ENCODE measurements at places on chromosomes 5 and 9.

DNA sequence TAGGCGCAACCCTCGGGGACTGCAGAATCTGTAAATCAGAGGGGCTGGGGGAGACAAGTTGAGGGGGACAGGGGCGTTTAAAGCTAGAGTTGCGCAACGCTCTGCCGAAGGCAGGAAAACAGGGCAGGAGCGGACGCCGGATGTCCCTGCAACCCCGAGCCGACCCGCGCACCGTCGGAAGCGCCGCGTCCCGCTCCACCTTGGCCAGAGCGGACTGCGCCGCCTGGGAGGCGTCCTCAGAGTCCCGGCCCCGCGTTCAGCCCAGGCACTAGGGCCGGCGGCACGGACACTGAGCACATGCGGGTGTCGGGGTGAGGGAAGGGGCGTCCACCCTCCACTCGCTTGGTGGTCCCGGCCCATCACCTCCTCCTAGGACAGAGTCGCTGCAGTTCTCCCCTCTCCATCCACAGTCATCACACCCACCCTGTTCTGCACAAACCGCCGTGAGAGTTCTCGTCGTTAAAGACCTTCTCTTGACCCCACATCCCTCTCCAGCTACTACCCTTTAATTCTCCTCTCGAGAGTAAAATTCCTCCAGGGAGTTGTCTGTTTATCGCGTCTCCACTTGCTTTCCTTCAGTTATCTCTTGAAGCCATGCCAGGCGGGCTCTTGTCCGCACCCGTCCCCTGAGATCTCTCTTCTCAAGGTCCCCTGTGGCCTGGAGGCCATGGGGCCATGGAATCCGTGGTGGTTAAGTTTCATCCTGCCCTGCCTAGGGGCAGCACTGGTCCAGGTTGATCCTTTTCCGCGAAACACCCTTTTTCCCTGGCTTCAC is 796 bp upstream of the PDLIM7 start:
- DNase-seq = no peak

GRCh38 chr5:178651046-178651810 is 24.4 kb upstream of the CLK4 start:
- no peak for DNase-seq

DNA sequence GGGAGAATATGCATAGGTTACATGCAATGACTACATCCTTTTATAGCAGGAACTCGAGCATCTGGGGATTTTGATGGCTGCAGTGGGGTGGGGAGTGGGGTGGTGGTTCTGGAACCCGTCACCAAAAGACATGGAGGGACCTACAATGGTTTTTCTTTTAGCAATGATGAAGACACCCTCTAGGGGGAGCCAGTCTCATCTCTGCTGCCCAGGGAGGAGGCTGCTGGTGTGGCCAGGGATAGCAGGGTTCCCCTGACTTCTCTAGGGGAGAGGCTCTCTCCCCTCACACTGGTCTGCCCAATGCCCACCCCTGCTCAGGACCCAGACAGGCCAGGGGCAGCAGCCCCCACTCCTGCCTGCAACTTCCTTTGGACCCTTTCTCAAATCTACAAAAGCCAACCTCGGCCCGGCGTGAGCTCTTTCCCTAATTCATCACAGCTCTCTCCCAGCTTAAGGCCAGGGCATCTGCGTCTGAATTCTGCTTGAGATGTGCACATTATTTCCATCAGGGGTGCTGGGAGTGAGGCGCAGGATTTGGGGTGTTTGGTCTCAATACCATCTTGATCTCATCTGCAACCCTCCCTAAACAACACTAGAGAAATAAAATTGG is 73.6 kb upstream of the RETREG1 start:
- no peak for DNase-seq

- no peak for DNase-seq
Measured at GRCh38 chr5:107997338-107997980, 326.7 kb upstream of the EFNA5 start.

Data from cortex of kidney (tissue), 1 donor.